Activated naive CD4-positive, alpha-beta T cell (primary cell): ENCODE measurements at places on chromosomes 5 and 9.

DNA sequence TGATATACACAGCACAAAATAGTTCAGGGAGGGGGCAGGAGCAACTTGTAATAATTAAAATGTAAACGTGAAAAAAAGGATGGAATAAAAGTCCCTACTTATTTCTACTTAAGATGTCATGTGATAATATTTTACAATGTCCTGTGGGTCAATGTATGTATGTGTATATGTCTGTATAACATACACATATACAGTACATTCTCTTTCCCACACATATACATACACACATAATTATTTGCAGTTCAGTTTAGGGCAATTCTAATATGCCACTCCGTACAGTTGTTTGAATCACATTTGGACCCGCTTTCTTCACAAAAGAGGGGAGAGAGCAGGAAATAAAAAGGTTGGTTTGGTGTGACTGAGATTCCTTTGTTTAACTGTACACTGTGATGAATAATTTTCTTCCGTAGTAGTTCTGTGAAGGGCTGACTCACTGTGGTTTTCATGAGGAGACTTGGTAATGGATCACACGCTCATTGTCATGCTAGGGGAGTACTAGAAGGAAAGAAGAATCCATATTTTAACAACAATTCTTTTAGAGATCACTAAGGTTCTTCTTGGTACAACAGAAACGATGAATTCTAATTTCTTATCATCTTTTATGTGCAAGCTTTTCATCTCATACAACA is 26.2 kb upstream of the ACOT12 start:
- DNase-seq, result no peak

DNA sequence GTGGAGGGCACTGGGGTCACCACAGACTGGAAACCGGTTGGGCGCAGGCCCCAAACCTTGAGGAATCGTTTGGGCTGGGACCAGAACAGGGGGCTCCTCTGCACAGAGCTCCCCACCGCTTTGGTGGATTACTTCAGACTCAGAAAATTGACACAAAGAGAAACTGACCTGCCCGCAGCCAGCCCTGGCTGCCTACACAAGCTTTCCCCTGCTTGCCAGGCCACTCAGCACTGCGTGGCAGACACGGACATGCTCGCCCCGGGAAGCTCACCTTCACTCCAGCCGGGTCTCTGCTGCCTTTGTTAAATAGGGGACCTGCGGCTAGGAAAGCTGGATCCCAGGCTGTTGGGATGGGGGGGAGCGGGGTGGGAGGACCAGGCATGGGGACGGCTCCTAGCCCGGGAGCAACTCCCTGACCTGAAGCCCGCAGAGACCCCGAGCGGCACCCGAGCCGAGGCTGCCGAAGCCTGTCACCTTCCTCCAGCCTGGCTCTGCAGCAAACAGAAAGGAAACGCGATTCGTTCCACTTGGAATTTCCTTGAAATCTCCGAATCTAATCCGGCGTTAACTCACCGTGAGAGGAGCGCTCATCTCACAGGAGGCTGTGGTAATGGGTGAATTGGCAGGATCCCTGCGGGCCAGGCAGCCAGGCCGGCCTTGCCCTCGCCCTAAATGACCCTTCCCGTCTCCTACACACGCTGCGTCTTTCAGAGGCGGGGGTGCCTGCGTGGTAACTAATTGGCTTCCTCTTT is 8.8 kb downstream of the PAX5 start:
- no peak for DNase-seq

DNA sequence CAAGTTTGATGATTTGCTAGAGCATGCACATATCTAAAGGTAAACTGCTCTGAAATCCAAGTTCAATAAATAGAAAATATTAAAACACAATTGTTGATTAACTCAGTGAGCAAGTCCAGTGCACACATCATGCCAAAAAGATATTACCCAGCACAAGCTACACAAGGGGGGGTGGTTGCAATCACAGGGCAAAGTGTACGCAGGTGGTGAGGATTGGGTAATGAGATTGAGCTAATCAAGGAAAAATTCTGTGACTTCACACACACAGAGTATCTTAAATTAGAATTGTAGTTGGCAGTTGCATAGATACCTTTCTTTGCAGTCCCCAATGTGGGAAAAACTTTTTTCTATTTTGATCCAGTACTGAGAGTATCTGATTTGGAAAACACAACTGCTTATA is 156.1 kb upstream of the NTRK2 start:
- DNase-seq, result no peak

- no peak for DNase-seq
Observed at GRCh38 chr5:168301593-168302390, 10.3 kb downstream of the WWC1 start.

DNA sequence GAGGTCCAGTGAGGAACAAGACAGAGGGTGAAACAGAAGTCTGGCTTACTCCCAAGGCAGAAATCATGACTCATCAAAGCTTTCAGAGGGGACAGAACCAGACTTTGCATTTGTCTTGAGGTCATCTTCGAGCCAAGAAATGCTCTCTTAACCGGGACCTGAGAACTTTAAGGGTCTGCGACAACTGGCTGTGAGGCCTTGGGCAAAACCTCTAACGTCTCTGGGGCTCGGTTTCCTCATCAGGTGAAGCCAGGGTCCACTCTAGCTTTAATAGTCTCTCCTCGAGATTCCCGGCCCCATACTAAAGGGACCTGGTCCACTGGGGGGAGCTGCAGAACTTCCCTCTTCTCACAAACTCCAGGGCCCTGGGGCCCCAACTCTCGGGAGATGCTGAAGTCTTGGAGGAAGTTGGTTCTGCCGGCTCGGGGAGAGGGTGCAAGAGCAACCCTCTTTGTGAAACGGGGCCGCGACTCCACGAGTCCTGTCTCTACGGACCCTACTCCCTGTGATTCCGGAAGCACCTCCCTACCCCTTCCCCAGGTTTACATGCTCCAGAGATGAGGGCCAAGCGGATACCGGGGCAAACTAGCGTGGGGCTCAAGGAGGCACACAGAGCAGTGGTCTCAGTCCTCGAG is 2.6 kb downstream of the GLIS3 start:
- no peak for DNase-seq

DNA sequence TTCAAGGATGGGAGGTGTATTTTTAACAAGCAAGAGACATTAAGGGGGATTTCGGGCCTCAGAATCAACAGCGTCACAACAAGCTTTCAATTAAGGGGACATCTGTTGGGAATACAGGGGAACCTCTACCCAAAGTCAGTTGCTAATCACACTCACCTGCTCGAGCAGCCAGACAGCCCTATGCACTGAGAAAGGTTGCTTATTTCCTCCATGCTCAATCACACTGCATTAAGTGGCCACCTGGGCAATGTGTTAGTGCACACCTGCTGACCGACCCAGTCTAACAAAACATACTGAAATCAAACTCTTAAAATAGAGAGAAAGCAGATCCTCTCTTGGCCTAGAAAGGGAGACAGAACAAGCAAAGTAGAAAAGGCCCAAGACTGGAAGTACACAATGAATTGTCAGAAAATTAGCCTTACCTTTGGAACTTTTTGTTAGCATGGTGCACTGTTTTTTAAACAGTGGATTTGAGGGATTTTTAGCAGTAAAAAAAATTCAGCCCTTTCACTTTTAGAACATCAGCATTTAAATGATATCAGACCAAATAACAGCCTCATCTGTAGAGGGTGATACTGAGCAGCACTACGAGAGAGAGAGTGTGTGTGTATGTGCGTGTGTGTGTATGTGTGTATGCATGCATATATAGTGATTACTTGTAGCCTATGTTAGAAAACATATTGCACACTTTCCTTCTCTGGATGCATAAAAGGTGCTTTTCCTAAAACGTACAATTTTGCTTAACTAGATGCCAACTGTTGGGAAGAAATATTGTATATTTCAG is 1118.6 kb upstream of the DMAC1 start:
- no peak for DNase-seq

- no peak for DNase-seq
Observed at GRCh38 chr5:142296914-142297417, 27.9 kb downstream of the SPRY4 start.

GRCh38 chr5:129630101-129630500 is 117.8 kb upstream of the MINAR2 start:
- no peak for DNase-seq

DNA sequence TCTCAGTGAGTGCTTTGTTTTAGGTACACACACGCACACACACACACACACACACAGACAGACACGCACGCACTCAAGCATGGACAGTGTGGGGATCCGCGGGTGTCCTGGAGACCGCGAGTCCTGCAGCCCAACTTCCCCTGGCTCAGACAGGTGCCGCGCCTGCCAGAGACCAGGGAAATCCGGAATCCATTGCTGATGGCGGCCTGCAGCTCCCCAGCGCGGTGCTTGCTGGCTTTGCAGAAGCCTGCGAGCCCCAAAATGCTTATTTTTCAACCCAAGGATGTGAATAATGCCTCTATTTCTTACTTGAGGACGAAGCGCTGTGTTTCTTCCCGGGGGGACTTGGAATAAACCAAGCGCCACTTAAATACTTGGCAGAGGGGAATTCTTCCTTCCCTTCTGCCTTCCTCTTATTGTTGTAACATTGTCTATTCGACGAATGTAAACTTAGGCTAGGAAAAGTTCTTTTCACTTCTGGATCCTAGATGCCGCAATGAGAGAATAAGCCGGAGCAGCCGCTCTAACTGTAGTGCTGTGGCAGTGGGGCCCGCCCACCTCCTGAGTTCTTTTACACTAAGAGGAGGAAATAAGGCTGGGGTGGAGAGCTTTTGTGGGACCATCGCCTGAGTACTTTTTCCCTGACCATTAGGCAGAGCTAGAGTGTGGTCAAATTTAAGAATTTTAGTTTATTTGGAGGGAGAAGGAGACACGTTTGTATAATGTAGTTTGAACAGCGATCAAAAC is 802 bp downstream of the ITGA2 start:
- DNase-seq, result no peak

- DNase-seq, result no peak
Observed at GRCh38 chr5:14545308-14545707, 36.3 kb upstream of the OTULINL start.

DNA sequence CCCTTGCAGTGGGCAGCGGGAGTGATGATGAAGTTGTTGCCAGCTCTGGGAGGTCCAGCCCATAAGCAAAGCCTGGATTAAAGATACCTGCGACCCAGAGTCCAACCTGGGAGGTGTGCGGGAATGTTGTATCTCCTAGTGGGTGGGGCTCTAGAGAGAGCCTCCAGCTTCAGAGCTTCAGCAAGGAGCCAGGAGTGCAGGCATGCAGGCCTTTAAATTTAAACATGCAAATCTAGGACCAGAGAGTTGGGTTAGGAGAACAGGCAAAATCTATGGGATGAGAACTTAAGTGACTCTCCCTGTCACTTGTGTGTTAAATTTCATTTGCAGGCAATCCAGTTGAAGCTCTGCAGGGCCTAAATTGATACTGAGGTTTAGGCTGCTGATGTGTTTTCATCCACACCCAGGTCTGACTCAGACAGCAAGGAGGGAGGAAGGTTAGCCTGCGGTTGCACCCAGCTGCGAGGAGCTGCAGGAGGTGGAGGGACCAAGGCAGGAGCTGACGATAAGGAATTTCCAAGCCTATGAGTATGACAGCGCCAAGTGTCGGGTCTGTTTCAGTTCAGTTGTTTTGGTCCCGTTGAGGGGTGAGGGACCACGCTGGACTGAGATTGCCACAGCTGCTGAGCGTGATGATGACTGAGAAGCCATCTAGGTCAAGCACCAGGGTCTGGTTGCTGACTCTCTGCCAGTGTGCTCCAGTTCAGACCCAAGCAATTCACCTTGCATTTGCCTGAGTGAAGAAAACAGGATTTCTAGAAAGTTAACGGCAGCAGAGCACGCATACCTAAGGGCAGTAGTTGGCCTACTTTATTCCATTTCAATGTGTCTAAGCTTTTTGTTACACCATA is 243.0 kb downstream of the ICE1 start:
- DNase-seq, result no peak

- no peak for DNase-seq
Observed at GRCh38 chr9:121743441-121744001, 92.1 kb downstream of the DAB2IP start.

DNA sequence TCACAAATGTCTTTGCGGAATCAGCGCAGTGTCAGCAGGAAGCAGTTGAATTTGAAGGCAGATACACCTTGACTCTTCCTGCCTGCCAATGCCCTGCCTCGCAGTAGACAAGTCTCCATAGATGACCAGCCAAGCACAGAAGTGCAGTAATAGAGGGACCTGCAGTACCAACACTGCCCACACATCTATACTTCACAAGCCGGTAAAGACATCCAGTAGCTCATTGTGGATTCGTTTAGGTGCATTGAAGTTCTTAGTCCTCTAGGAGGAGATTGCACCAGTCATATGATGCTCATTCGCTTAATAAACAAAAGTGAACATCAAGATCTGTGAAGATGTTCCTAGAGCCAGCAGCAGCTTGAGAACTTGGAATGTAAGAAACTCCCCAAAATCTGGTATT is 7.1 kb upstream of the IFNA2 start:
- no peak for DNase-seq

DNA sequence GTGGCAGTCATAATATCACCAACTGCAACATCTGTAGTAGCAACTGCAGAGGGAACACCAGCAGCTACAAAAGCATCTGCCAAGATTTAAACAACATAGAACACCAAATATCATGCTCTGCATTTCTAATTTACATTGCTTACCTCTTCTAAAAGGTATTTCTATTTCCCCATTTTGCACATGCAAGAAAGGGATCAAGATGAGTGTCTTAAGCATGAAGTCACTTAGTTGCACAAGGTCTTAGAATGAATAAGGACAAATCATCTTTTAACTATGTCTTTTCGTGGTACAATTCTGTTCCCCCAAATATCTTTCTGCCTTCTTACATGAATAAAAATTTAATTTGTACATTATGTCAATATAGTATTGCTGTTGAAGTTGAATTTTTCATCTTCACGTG is 1746.4 kb downstream of the EFNA5 start:
- DNase-seq, result no peak

GRCh38 chr9:83304686-83305085 is 233.5 kb downstream of the FRMD3 start:
- no peak for DNase-seq

DNA sequence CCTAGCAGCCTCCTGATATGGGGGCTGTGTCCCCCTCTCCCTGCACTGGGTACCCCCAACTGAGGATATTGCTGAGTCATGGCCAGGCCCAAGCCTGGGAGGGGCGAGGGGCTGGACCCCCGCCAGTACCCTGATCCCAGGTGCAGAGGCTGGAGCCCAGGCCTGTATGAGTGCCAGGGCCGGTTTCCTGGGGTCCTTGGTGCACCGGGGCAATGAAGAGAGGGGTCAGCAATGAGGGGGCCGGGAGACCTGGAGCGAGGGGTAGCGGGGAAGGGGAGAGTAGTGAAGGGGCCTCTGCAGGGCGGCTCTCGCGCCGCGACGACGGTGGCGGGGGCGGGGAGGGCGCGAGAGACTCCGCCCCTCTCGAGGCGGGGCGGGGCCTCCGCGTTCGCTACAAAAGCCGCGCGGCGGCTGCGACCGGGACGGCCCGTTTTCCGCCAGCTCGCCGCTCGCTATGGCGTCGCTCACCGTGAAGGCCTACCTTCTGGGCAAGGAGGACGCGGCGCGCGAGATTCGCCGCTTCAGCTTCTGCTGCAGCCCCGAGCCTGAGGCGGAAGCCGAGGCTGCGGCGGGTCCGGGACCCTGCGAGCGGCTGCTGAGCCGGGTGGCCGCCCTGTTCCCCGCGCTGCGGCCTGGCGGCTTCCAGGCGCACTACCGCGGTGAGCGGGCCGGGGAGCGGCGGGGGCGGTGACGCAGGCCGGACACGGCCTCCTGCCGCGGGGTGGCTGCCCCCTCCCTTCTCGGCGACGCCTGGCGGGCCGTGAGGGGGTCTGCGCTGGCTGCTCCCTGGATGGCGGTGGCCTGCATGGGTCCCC is at the start of gene SQSTM1:
SQSTM1 (plus strand) TSS at position 423 of the 815 bp plus-strand sequence; CDS start at position 455, 32 bp downstream.
- peak; percentile 76 for DNase-seq

- no peak for DNase-seq
Observed at GRCh38 chr9:111868475-111868874, 28.1 kb upstream of the UGCG start.
